ENCODE measurements at places on chromosomes 2 and 18. TPM values are rescaled to one million over a fixed set of nuclear protein-coding genes. Genes with fewer than 3 reads are reported as not detected.
A peak's percentile ranks its signal among the peaks of the same experiment; 100 is the strongest.

The PSMA8 gene
- polyA plus RNA-seq, result 0.04 TPM

The CD8A gene
- 2.1 TPM for polyA plus RNA-seq

The HRH4 gene
- polyA plus RNA-seq, result 0.19 TPM

The DNAJC5G gene
- polyA plus RNA-seq, result 0.19 TPM

The PLCD4 gene
- 4.0 TPM for polyA plus RNA-seq

The CCDC141 gene
- 0.70 TPM for polyA plus RNA-seq

The SGPP2 gene
- 6.6 TPM for polyA plus RNA-seq

The ASXL3 gene
- 2.7 TPM for polyA plus RNA-seq

DNA sequence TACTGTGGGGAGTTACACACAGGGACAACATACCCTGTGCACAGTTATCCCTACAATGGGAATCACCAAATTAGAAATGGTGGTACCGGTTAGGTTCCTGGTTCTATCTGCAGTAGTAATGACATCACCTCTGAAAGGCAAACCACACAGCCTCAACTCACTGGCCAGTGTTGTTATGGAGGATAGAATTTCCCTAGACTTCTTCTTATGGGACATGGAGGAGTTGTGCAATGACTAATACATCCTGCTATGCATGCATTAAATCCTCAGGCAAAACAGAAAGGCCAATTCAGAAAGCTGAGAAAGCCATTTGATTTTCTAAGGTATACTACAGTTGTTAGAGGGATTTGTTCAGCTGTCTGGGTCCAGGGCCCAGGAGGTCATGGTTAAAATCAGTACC, 439.3 kb downstream of the TMX3 start:
- no peak for DNase-seq

- no peak for DNase-seq
Measured at GRCh38 chr2:223700221-223700620, 98.1 kb upstream of the SCG2 start.

GRCh38 chr2:88187038-88187676, 17.0 kb downstream of the THNSL2 start:
- DNase-seq, result peak; percentile 56

DNA sequence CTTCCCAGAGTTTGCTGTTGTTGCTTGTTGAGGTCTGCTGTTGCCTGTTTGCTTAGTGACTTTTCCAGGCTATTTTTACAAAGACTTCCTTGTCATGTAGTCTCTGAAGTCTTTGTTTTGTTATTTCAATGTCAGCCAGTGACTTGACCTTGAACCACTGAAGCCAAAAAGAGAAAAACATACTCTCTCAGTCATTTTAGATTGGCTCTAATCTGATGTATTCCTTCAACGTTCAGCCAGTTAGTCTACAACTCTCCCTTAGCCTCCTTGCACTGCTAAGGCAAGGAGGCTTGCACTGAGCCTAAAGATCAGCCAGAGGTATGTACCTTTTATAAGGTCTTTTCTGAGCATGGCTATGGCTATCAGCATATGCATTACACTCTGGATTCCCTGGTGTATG, 27.9 kb downstream of the KIAA1328 start:
- DNase-seq, result no peak

DNA sequence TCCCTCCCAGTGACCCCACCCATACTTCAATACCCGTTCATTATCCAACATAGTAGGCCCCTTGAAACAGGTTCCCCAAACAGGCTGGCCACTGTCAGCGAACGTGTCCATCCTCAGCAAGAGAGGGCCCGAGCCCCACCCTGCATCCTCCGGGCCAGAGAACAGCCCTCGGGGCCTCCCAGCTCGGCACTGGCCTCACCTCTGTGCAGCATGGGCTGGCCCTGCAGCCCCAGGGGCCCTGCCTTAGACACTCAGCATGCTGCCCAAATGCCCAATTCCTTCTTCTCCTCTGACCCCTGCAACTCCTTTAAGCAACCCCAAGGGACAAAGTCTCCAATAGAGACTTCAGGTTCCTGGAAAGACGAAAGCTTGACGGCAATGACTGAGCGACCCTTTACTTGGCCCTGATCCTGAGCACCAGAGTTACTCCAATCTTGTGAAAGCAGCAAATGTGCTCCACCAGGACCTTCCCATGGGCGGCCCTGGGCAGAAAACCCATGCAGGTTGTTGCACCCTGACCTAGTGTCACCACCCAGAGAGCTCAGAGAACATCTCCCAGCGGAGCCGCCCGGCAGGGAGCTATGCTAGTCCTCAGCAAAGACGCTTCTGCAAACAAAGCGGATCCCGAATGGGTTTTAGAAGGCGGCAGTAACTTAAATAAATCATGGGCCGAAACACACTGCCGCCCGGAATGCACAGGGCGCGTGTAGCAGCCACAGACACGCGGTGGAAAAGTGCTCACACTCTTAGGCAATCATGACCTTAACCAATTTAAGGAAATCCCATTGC, 782 bp downstream of the COL6A3 start:
- no peak for DNase-seq

DNA sequence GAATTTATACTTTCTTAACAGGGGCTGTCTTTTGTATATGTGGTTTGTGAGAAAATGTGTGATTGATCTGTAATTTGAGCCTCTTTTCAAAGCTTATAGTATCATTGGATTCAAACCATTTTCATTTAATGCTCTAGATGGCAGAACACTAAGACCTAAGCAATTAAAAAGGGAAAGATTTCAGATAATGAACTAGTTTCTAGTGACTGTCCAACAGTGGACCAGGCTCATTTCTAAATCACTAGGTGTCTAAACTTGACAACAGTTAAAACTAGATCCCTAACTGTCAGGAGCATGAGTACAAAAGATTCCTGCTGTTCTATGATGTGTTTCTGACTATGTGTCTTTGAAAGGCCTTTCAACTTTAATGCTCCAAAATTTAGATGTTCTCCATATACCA, 54.6 kb downstream of the ANKRD44 start:
- DNase-seq, result no peak

DNA sequence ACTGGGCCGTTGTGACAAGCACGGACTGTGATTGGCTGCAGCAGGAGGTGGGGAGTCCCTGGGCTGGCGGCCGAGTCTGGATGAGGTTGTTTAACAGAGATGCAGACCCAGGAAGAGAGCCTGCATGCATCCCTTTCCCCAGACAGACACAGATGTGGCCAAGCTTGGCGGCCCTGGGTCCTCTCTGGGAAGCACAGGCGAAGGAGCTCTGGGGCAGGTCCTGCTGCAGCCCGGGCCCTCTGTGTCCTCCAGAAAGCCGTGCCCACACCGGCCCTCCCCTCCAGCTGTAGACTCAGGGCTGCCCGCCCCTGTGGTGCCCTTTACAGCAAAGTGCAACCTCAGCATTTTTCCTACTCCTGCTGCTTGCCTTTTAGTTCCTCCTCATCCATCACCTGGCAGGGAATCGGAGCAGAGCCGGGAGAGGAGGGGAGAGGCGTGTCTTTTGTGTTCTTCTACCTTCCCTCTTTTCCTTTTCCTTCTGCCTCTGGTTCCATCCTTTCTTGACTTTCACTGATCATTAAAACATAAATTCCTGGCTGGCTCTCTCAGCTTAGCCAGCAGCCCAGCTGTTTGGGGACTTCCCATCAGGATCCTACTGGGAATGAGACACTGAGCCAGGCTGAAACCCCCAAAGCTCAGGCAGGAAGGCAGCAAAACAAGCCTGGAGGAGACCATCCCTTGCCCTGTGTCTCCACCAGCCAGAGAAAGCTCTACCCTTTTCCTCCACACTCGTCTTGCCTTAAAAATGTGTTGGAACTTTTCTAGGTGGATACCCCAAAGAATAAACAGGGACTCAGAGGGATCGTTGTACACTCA, 75.0 kb downstream of the CTIF start:
- DNase-seq, result no peak

DNA sequence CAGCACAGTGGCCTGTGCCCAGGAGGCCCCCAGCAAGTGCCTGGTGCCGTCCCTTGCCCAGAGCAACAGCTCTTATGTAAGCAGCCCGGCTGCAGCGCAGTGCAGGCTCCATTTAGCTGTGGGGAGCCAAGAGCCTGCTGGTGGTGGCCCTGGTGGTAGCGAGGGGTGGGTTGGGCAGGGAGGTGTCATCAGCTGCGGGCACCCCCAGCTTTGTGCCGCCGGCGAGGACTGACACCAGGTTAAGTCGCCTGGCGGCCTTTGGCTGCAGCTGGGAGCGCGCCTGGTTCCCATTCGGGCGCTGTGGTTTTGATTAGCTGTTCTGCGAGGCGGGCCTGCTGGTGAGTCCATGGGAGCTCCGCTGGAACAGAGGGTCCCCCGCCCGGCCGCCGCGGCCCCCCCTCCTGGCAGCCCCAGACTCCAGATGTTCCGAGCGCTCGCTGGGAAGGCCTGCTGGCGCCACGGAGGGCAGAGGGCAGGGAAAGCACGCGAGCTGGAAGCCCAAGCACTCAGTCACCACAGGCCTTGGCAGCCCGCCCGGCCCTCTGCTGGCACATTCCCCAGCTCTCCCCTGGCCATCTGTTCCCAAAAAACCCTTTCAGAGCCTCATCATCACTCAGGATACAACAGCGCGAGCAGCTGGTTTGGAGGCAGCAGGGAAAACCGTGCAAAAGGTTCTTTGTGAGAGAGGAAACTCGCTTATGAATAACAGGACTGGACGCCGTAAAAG, 18.4 kb downstream of the ATOH8 start:
- DNase-seq, result peak; percentile 87

- no peak for DNase-seq
Measured at GRCh38 chr18:55240978-55241377, 281.7 kb upstream of the CCDC68 start.

DNA sequence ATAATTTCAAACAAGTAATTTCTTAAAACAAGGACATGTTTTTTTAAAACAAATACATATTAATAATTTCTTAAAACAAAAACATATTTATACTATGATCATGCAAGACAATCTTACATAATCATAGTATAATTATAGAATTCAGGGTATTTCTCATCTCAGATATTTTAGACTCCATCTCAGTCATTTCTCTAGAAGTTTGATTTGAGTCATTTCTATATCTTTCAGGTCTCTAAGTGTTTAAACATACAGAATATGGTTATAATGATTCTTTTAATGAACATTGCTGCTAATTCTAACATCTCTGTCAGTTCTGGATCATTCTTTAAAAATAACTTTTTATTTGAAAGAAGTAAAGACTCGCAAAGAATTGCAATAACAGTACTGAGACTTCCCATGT, 154.2 kb upstream of the KYNU start:
- DNase-seq, result no peak

DNA sequence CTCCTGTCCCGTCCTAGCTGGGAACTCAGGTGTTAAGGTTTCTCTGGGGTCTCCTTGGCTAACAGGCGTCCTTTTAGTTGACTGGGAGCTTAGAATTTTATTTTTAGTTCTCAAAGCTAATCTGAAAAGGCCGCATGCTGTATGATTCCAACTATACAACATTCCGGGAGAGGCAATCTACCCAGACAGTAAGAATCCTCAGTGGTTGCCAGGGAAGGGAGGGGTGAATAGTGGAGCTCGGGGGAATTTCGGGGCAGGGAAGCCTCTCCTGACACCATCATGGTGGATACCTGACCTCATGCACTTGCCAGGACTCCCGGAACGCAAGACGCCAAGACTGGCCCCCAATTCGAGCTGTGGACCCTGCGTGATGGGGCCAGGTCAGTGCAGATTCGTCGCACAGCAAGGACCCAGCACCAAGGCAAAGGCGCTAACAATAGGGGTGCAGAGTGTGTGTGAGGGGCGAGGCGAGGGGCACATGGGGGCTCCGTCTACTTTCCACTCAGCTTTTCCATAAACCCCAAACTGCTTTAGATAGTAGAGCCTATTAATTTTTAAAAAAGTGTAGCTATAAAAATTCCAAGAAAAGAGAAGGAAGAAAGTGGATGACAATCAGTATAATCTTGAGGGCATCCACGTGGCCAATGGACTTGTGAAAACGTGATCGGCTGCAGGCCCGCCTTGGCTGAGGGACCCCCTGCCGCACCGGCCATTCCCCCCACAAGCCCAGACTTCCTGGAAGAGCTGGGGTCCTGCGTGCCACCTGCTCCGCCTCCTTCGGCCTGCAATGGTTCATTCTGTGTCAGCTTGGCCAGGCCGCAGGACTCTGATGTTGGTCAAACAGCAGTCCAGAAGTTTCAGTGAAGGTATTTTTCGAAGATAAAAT, 17.3 kb downstream of the PDCD1 start:
- no peak for DNase-seq

GRCh38 chr18:23876921-23877320, 137.6 kb upstream of the TTC39C start:
- no peak for DNase-seq

DNA sequence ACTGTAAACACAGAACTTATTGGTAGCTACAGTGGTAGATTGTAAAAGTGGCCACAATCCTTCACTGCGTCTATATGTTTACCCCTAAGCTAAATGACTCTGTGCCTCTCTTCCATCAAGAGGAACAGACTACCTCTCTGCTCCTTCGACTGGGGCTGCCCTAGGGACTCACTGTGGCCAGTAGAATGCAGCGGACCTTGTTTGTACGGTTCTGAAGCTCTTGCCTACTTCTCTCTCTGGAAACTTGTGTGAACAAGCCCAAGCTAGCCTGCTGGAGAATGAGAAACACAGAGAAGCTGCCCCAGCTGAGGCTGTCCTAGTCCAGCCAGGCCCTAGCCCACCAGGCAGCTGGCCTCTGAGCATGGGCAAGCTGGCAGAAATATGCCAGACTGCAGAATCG, 140.8 kb upstream of the SLC1A4 start:
- no peak for DNase-seq

DNA sequence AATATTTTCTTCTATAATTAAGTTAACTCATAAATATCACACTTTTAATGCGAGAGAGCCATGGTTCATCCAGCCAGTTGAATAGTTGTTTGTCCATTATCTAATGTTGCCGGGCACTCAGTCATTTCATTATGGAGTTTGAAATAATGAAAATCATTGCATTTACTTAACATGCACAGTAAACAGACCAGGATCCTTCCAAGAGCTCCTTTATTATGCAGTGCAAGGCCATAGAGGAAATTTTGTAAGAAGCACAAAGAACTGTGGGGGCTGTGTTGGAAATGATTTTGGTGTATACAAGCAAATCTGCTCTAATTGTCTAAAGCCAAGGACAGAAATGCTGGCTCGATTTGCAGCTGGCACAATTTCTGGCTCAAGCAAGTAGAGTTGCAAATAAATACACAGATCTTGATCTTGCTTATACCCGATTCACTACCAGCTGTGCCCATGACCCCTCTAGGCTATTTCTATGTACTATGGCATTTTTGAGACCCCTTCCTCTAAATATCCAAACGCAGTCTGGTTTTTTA, 400.3 kb upstream of the HNRNPA3 start:
- DNase-seq, result no peak

DNA sequence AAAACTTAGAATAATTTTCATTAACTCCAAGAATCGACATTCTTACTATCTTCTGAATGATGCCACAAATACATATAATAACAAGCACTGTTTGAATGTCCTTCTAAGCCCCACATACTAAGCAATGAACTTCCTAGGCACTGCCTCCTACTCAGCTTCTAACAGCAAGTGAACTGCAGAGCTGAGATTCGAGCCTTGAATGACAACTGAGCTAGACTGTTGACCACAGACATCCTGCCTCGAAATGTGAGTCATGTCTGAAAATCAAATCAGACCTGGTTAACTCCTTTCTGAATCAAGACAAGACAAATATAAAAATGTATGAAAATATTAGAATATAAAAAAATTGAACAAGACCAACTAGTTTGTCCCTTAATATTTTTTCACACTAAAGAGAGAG, 108.1 kb downstream of the MYT1L start:
- DNase-seq, result no peak

All from large intestine (tissue), 12 donors.